ENCODE measurements at places on chromosomes 6 and 20. TPM values are rescaled to one million over a fixed set of nuclear protein-coding genes. Genes with fewer than 3 reads are reported as not detected.

PRL gene
- total RNA-seq: not detected

PHACTR3 gene
- total RNA-seq: 6.0 TPM

GLP1R gene
- total RNA-seq: not detected

MACROD2 gene
- 1.3 TPM for total RNA-seq

BPHL gene
- total RNA-seq: 10.0 TPM

TNFRSF21 gene
- 8.7 TPM for total RNA-seq

MCHR2 gene
- not detected for total RNA-seq

ALDH5A1 gene
- 0.49 TPM for total RNA-seq

BNIP5 gene
- not detected for total RNA-seq

SIRPB1 gene
- 0.16 TPM for total RNA-seq

DNMT3B gene
- total RNA-seq: 1.7 TPM

CCN5 gene
- total RNA-seq: not detected

KPNA5 gene
- 12.3 TPM for total RNA-seq

HRH3 gene
- not detected for total RNA-seq

ZC2HC1B gene
- total RNA-seq: not detected

AGER gene
- total RNA-seq: 0.44 TPM

NRN1 gene
- total RNA-seq: 28.7 TPM

LAMA2 gene
- total RNA-seq: 1.2 TPM

TPX2 gene
- 25.2 TPM for total RNA-seq

AFG1L gene
- 1.6 TPM for total RNA-seq

DEFB132 gene
- total RNA-seq: not detected

TENT5A gene
- 0.76 TPM for total RNA-seq

FUT9 gene
- total RNA-seq: under 0.01 TPM

CPXM1 gene
- total RNA-seq: 0.38 TPM

TPD52L1 gene
- 5.3 TPM for total RNA-seq

NHLRC1 gene
- total RNA-seq: 1.2 TPM

BTNL2 gene
- total RNA-seq: not detected

FBXO30 gene
- 18.9 TPM for total RNA-seq

FARS2 gene
- total RNA-seq: 25.4 TPM

TAAR1 gene
- not detected for total RNA-seq

CYP39A1 gene
- 0.97 TPM for total RNA-seq

PFDN6 gene
- 35.5 TPM for total RNA-seq

SNAP25 gene
- 0.25 TPM for total RNA-seq

LYRM4 gene
- 16.5 TPM for total RNA-seq

FILIP1 gene
- 10.8 TPM for total RNA-seq

ZNF165 gene
- total RNA-seq: 0.16 TPM

TRIM15 gene
- total RNA-seq: not detected

DLGAP4 gene
- total RNA-seq: 5.8 TPM
